ENCODE measurements at places on chromosomes 2 and 18.
A peak's percentile ranks its signal among the peaks of the same experiment; 100 is the strongest.

DNA sequence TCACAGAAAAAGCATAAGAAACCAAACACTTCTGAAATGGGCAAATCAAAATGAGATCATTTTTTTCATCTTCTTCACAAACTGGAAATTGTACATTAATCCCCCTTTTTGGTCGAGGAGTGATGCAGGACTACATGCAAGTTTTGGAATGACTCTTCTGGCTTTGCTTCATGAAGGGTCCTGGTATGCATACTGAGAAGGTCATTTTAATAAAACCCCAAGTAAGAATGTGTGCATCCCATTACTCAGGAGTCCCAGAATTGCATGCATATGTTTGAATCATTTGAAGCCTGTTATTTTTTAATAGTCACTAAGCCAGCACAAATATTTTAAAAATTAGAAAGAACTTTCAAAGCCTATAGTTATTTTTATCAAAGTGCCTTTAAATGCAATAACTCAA is 16.7 kb upstream of the EHBP1 start:
- DNase-seq, result peak; percentile 79

DNA sequence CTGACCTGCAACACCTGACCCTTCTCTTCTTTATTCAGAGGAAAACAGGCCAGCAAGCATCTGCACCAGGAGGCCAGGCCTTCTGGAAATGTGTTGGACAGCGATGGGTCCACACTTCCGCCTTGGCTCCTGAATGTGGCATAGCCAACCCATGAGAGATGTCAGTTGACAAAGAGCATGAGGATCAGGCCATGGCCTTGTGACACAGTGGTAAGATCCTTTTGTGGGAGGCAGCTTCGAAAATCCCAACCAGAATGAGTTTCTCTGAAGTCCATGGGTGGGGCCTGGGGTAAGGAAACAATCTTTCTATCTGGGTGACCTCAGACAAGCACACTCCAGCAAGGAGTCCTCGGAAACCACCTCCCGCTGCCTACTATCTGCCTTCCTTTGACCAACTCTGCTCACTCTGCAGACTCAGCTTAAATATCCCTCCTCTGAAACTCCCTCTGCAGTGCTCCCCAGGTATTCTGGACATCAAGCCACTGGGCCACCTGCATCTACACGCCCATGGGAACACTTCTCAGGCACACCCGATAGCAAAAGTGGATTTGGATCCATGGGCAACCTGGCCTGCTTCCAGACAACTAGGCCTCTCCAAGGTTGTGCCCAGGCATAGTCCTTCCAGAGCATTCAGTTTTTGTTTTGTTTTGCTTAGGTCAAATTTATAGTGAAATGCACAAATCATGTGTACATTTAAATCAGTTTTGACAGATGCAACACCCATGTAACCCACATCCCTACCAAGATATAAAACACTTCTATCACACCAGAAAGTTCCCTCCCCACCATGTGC is 3.6 kb upstream of the SH2D6 start:
- DNase-seq, result no peak

DNA sequence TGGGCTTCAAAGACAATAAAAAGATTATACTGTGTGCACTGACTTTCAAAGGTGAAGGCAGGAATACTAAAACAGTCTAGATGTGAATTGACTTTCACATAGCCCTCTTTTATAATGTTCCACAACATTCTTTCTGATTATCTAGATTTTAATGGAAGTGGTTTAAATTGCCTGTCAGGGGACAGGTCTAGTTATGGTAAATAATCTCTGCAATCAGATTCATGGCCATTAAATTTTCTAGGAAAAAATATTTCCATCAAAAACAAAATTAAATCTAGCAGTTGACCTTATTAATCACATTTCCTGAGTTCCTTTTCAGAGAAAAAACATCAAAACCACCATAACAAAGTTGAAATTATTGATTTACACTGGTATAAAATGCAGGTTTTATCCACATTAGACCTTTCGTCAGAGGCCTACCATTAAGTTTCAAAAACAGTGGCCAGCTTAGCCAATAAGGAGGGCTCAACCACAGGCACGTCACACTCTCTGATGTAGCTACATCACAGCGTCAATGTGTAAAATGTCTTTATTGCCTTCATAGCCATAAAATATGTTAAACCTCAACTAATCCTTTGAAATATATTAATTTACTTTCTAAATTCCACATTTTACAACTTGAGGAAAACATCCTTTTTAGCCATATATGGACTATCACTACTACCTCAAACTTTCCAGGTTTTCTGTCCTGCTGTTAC is 79.4 kb downstream of the NOL10 start:
- DNase-seq, result no peak

DNA sequence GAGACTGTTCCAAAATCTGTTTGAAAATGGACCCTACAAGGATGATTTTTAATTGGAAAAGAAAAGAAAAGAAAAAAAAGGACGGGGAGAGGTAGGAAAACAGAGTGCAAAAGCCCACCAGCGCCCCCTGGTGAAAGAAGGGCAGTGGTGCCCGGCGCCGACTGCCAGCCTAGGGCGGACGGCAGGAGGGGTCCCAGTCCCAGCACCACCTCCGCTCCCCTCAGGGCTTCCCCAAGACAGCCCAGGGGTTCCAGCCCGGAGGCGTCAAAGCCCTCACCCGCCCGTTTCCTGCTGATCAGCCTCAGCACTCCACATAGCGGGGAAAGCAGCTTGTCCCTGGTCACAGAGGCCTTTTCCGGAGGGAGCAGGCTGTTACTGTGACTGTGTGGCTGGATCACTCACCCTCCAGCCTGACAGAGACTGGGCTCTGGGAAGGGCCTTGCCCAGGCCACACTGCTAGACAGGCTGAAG is 213.9 kb downstream of the TFCP2L1 start:
- peak; percentile 55 for DNase-seq

DNA sequence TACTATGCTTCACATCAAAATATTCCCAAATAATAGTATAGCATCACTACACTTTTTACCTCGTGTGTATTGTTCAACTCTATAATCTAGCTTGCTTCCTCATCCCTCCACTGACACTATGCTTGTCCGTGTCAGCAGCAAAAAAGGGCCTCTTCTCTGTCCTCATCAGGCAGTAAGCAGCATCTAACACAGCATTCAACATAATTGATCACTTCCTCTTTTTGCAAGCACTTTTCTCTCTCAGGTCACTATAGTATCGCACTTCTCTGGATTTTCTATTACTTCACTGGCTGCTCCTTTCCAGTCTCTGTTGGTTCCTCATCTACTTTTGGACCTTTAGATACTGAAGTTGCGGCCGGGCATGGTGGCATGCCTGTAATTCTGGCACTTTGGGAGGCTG is 64.9 kb upstream of the ZSWIM2 start:
- DNase-seq, result no peak

DNA sequence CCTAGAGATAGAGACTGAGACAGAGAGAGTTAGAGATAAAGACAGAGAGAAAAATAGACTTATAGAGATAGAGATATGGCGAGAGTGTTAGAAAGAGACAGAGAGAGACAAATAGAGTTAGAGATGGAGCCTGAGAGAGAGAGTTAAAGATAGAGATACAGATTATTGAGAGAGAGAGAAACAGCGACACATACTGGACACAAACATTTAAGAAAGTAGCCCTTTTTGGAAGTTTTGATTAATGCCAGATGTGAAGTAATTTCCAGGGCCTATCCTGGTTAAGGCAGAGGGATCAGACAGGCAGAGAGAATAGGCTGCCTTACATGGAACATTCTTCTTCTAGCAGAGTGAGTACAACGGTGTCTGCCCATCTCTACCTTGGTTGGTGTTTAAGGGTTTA is 311.6 kb upstream of the CDH7 start:
- DNase-seq, result peak; percentile 51

DNA sequence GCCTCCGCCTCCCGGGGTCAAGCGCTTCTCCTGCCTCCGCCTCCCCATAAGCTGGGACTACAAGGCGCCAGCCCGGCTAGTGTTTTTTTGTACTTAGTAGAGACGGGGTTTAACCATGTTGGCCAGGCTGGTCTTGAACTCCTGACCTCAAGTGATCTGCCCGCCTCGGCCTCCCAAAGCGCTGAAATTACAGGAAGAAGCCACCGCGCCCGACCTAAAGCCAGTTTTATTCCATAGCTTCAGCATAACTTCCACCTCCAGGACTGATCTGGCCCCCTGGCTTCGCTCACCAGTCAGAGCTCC is 783 bp upstream of the TXNL4A start:
- DNase-seq, result no peak

GRCh38 chr2:112472547-112473263 is 9.3 kb upstream of the TTL start:
- no peak for DNase-seq

- DNase-seq, result no peak
Measured at GRCh38 chr2:224994242-224994823, 47.9 kb downstream of the DOCK10 start.

GRCh38 chr2:215637651-215638050 is 201.8 kb upstream of the FN1 start:
- DNase-seq, result peak; percentile 43
